ENCODE measurements at places on chromosomes 11 and 22. TPM values are rescaled to one million over a fixed set of nuclear protein-coding genes. Genes with fewer than 3 reads are reported as not detected.

- no peak for DNase-seq
Observed at GRCh38 chr11:69916806-69917387, 97.7 kb upstream of the FGF3 start.

DNA sequence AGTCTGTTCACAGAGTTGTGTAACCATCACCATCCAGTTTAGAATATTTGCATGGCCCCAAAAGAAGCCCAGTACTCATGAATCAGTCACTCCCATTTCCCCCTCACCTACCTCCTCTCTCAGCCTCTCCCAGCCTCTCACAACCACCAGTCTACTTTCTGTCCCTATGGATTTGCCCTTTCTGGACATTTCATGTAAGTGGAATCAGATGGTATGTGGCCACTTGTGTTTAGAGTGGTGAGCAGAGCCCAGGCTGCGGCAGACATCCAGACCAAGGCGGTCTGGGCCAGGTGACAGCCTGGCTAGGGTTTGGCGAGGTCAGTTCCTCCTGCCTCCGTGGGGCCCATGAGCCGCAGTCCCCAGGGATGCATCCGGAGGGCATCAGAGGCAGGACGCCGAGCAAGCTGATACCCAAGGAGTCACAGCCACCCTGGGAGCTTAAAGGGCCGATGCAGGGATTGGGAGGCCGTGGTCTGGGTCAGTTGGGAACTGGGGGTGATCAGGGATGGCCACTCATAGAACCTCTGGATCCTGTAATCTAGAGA, 53.3 kb upstream of the CLDN5 start:
- DNase-seq = no peak

DNA sequence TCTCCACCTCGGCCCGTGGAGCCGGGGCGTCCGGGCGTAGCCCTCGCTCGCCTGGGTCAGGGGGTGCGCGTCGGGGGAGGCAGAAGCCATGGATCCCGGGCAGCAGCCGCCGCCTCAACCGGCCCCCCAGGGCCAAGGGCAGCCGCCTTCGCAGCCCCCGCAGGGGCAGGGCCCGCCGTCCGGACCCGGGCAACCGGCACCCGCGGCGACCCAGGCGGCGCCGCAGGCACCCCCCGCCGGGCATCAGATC, 439 bp downstream of the YAP1 start:
- no peak for DNase-seq

DNA sequence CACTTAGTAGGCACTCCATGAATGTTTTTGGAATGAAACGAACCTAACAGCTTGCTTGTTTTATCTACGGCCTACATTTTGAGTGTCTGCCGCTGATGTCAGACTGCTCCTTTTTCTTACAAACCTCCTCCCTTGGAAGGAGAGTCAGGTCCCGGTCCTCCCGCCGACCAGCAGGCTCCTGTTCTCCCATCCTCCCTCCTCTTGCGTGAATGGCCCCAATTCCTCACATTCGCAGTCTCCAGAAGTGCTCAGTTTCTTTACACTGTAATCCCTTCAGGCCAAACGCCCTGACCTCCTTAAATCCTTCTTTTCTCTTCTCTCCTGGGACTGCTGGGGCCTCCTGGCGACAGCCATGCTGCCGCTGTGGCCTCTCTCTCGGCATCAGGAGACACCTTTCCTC, 82.6 kb upstream of the CSNK2A3 start:
- DNase-seq = no peak

DNA sequence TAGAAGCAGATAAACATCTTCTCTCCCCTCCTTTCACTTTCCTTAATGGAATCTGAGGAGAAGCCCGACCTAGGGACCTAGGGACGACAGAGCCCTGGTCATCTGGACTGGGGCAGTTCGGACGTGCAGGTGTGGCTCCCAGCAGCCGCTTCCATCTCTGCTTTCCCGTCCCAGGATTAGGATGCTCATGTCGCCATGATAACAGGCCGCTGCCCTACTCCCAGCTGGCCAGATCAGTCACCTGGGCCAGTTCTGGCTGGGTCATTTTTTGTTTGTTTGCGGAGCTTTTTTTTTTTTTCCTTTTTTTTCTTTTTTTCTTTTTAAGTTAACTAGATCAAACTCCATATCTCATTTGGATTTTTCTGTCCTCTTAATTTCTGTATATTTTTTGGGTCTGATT, 166.3 kb upstream of the TTC12 start:
- no peak for DNase-seq

RTN4RL2 gene
- 1.1 TPM for total RNA-seq

QSER1 gene
- 21.7 TPM for total RNA-seq

DERL3 gene
- 0.26 TPM for total RNA-seq

GRCh38 chr11:26287067-26287518, 44.8 kb upstream of the ANO3 start:
- DNase-seq = no peak
